Activated T-helper 2 cell treated with anti-CD3 and anti-CD28 coated beads, Interferon-gamma antibody, Interleukin-2, Interleukin-4, amounts not matched to agents 10 μg/mL and 5 μg/mL and 100 μg/mL, durations not matched to agents 14 hours and 24 hours and 36 hours (primary cell): ENCODE measurements at places on chromosomes 3 and 15.

GRCh38 chr3:18439281-18439680 lies 14.1 kb upstream of the SATB1 start:
- DNase-seq: no peak

- DNase-seq: no peak
These were observed 285.2 kb upstream of the ATP10A start for GRCh38 chr15:26148156-26148860.

GRCh38 chr3:23547905-23548650 lies 257.7 kb upstream of the UBE2E1 start:
- DNase-seq: no peak

DNA sequence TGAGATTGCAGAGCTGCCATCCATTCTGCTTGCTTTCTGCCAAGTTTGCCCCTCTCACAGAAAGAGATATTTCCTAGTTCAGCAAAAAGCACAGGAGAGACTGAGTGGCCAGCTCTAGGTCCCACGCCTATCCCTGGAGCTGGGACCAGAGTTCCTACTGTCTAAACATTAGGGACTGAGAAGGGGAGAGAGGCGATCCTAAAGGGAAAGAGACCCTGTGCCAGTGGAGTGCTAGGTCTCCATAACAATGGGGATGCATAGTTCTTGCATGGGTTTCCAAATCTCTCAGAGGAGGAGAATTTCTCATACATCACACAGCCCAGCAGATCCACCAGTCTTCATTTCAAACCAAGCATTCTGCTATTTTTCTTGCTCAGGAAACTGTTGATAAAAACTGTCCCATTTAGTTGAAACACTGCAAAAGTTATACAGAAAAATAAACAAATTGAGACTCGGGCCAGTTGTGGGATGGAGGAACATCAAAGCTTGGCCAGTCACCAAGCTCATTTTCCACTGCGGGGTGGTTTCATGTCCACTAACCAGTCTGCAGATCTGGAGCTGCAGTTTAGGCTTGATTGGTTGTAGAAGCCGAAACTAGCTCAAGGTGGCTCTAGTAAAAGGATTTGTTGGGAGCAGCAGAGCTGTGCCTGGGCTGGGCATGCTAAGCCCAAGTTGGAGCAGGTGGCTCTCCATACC lies 62.7 kb downstream of the EEFSEC start:
- DNase-seq: no peak
